Testis (tissue), 5 donors: ENCODE measurements at places on chromosomes 13 and 19. TPM values are rescaled to one million over a fixed set of nuclear protein-coding genes. Genes with fewer than 3 reads are reported as not detected.

DNA sequence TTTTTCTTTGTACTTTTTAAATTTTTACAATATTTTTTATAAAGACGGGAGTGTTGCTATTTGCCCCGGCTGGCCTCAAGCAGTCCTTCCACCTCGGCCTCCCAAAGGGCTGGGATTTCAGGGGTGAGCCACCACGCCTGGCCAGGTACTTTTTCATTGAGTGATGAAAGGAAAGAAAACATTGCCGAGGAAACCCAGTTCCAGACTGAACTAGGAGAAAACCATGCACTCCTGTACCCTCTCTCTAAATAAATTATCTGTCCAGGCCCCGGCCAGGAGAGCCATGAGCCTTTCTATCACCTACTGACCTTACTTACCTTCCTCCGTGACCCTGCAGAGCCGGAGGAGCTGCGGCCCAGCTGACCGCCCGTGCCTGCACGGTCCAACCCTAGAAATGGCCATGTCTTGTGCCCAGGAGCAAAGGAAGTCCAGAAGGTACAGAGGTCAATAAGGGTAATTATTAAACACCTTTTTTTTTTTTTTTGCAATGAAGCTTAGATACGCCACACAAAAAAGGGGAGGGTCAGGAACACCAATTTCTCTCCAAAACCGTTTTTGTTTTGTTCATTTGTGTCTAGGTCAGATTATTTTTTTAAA is at the start of gene SLC7A9:
SLC7A9 (minus strand) TSS at position 399 of the 597 bp plus-strand sequence. CDS start 1,233 bp downstream, outside the sequence.
- H3K36me3 ChIP-seq: no peaks in the 10 kb centered on the region
- no peaks in the 10 kb centered on the region for H3K27me3 ChIP-seq
- no peak within 1 kb of the TSS for H3K4me3 ChIP-seq
- no peak within 1 kb of the TSS for H3K27ac ChIP-seq
- no peak for DNase-seq

BEST2 gene
- total RNA-seq: 0.50 TPM

- no peak overlapping the region for H3K4me3 ChIP-seq
- H3K4me1 ChIP-seq: no peaks in the 10 kb centered on the region
- H3K27ac ChIP-seq: no peak overlapping the region
Observed at GRCh38 chr19:5809053-5809452, 4.2 kb downstream of the NRTN start.

GRCh38 chr13:113803409-113804016 is 44.5 kb downstream of the TMEM255B start:
- H3K27ac ChIP-seq: no peak overlapping the region
- peaks cover 3% of the 10 kb centered on the region for H3K4me1 ChIP-seq
- H3K36me3 ChIP-seq: no peaks in the 10 kb centered on the region
- H3K27me3 ChIP-seq: no peaks in the 10 kb centered on the region
- H3K4me3 ChIP-seq: no peak overlapping the region

- H3K4me3 ChIP-seq: no peak overlapping the region
- DNase-seq: no peak
- H3K36me3 ChIP-seq: no peaks in the 10 kb centered on the region
- peaks cover 42% of the 10 kb centered on the region for H3K4me1 ChIP-seq
- H3K27ac ChIP-seq: no peak overlapping the region
Observed at GRCh38 chr19:49678985-49679770, 2.1 kb downstream of the PRMT1 start.

DNA sequence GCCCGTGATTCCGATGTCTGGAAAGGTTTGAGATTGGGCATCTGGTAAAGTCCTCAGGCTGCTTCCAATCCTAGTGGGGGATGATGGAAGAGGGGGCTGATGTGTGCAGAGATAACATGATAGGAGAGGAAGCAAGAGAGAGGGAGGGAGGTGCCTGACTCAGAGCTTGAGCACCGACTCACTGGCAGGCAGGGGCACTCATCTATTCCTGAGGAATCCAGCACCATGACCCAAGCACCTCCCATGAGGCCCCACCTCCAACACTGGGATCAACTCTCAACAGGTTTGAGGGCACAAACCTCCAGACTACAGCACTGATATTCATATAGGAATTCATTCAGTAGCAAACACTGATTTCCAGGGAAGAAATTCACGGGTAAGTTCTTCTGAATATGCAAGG is 5.6 kb upstream of the SIGLEC9 start:
- DNase-seq: no peak
- no peak overlapping the region for H3K4me3 ChIP-seq

ZNF607 gene
- total RNA-seq: 10.2 TPM
